Activated T-cell treated with anti-CD3 and anti-CD28 coated beads for 4 hours (primary cell): ENCODE measurements at places on chromosomes 16 and 17.

DNA sequence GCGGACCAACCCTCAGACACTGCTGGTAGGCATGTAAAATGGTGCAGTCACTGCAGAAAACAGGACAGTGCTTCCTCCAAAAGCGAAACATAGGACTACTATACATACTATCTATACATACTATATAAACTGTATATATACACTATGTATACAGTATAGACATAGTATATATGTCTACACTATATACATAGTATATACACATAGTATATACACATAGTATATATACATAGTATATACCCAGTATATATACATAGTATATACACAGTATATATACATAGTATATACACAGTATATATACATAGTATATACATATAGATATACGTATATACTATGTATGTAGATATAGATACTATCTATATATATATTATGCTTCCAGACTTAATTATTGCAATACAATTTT, 6.4 kb upstream of the USP36 start:
- no peak for DNase-seq

- DNase-seq: no peak
Measured at GRCh38 chr16:21260870-21261791, 17.0 kb downstream of the CRYM start.

DNA sequence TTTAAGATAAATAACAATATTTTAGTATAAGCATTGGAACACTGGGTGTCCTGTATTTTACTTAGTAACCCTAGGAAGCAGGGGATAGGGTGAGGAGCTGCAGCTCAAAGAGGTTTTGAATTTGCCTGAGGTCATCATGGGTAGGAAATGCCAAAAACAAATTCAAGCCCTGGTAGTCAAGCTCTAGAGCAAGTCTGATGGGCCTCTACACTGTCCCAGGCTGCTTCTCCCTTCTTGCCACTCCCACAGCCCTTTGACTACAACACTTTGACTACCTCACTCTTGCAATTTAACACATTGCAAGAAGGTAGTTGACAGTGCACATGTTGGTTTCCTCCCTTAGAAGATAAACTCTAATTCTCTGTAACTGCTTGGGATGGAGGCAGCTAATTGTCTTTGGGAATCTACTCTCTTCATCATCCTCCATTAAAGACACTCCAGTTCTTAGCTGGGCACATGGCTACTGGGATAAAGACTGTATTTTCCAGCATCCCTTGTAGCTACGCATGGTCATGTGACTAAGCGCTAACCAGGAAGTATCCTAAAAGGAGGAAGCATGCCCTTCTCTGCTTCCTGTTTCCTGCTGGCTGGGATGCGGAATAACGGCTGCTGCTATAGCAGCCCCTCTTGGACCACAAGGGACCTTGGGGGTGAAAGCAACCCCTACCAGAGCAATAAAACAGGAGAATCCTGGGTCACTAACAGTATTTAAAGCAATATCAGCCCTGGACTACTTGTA, 30.7 kb upstream of the SSTR2 start:
- DNase-seq: no peak

- DNase-seq: no peak
Measured at GRCh38 chr16:2938206-2938605, 25.9 kb upstream of the KREMEN2 start.

DNA sequence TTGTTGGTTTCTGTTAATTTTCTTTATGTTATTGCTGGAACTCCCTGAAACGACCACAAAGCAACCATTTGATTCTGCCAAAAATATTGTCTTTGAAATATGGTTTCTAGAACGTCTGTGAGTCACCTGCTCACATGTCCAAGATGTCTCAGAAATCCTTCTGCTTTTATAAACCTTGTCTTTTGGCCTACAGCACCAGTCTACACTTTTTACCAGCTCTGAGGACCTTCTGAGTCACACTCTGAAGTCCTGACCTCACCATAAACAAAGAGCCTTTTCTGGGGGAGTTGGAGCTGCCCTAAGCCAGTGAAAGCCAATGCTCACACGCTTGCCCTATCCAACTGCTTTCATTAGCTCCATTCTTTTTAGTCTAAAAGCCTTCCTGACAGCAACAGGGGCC, 55.5 kb downstream of the GRIN2A start:
- DNase-seq: no peak

DNA sequence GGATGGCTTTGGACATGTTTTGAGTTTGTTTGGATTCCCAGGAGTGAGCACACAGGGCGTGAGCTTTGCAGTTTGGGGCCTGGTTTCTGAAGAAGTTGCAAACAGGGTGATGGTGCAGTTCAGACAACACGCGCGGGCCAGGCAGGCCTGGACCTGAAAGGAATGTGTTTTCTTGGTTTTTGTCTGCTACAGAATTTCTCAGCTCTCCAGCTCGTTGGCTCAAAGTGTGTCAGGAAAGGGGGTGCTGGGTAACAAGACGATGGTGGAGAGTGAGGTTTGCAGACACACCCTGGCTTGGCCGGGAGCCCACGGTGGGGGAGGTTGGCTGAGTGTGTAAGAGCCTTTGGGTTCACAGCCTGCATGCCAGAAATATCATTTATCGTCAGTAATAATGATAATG, 82.3 kb downstream of the CMIP start:
- DNase-seq: no peak

DNA sequence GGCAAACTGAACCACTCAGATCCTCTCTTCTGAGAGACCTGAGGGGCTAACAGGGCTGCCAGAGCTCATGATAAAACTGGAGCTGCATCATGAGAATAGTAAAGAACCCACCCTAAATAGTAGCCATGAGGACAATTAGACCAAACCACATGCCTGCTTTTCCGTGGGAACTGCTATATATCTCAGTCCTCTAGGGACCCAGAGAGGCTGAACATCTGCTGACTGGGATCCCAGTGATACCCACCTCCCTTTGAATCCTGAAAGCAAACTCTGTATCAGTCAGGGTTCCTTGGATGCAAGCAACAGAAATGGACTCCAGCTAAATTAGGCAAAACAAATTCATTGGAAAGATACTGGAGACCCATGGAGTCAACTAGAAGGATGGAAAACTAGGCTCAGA, 6.5 kb downstream of the MT1X start:
- no peak for DNase-seq

- no peak for DNase-seq
Measured at GRCh38 chr17:44840936-44841335, 6.7 kb upstream of the HIGD1B start.

- no peak for DNase-seq
Measured at GRCh38 chr17:72711521-72712310, 380.8 kb downstream of the SLC39A11 start.

DNA sequence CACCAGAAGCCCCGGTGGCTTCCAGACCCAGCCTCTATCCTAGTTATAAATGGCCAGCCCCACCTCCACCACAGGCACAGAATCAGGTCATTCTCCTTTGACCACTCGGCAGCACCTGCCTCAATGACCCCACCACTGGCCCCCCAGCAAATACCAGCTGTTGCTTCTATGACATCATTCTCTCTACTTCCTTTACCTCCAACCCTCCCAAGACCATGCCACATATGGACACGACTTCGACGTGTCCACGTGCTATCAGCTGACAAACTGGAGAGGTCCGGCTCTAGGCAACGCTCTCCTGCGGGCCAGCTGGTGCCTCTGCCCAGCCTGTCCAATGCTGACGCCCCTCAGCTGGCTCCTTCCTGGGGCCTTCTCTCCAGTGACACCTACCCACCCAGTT, 5.9 kb downstream of the ALYREF start:
- DNase-seq: no peak

DNA sequence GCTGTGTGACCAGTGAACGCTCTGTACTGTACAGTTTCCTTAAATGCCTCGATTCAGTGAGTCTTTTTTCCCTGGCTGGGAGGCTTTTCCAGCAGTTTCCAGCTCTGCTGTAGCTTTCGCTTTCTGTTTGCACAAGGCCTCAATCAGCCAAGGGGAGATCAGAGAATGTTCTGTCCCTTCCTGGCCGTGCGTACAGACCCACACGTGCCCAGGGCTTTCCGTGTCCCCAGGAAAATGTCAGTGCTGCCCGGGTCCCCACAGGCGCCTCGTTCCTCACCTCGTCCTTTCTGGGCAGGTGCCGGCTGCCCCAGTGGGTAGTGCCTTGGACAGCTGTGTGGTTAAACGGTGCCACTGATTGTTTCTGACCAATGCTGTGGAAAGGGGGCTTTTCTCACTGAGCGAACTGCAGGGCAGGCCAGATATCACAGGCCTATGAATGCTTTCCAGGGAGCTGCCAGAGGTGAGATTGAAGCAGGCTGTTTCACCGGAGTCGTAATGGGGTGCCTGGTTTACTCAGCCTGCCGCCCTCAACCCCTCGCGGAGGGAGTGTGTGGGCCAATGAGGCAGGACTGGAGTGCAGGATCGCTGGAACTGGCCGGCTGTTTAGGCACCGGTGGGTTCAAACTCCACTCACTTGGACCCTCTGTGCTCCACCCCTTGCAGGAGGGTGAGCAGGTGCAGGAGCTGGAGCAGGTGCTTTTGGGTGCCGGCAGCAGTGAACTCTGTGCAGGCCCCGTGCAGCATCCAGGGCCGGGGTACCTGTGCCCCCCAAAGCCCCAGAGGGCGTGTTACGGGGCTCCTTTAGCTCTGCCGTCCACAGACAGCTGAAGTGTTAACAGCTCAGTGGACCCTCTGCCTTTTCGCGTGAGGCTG, 44.4 kb downstream of the ZNF778 start:
- DNase-seq: no peak

GRCh38 chr17:33942414-33942813, 312.7 kb upstream of the CCL2 start:
- DNase-seq: no peak

- DNase-seq: no peak
Measured at GRCh38 chr17:6455321-6455705, 11.1 kb downstream of the PIMREG start.

DNA sequence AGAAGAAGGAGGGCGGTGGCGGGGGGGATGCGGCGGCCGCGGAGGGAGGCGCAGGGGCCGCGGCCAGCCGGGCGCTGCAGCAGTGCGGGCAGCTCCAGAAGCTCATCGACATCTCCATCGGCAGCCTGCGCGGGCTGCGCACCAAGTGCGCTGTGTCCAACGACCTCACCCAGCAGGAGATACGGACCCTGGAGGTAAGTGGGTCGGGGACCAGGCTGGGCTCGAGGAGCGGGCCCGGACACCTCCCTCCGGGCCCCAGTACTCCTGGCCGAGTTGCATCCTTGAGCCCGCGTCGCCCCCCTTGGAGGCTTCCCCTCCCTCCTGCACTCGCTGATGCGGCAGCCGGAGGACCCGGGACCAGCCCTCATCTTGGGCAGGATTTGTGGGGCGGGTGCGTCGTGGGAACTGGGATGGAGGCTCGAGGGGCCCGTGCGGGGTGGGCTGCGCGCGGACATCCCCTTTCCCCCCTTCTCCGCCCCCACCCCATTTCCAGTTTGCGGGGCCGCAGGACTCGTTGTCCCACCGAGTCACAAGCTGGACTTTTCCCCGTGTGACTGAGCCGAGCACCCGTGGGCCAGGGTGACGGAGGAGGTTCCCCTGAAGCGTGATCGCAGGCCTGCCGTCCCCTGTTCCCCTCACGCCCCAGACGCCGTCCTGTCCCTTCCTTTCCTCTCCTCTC, 572 bp downstream of the KSR1 start:
- DNase-seq: no peak

DNA sequence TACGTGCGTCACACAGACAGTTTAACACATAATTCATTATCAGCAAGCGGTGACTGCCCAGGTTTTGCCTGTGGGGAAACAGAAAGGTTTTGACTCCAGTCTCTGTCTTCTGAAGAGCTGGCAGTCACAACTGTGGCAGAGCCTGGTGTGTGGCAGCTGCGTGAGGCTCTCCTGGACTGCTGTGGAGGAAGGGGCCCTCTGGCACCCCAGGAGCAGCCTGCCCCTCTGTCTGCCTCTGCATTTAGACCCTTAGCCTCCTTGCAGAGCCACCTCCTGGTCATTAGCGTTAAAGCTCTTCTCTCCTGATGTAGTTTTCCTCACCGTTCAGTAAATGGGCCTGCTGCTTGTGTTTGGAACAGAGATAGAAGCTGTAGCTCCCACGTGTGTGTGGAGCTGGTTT, 10.9 kb downstream of the RAB40C start:
- no peak for DNase-seq

- no peak for DNase-seq
Measured at GRCh38 chr16:85125570-85126393, 13.5 kb upstream of the CIBAR2 start.

- DNase-seq: no peak
Measured at GRCh38 chr17:373613-374230, 21.1 kb upstream of the RPH3AL start.

- no peak for DNase-seq
Measured at GRCh38 chr16:71924710-71925109, 29.4 kb downstream of the IST1 start.

- no peak for DNase-seq
Measured at GRCh38 chr16:70759666-70760065, 41.3 kb downstream of the VAC14 start.

GRCh38 chr16:90009172-90009899, 9.9 kb downstream of the DBNDD1 start:
- DNase-seq: no peak

DNA sequence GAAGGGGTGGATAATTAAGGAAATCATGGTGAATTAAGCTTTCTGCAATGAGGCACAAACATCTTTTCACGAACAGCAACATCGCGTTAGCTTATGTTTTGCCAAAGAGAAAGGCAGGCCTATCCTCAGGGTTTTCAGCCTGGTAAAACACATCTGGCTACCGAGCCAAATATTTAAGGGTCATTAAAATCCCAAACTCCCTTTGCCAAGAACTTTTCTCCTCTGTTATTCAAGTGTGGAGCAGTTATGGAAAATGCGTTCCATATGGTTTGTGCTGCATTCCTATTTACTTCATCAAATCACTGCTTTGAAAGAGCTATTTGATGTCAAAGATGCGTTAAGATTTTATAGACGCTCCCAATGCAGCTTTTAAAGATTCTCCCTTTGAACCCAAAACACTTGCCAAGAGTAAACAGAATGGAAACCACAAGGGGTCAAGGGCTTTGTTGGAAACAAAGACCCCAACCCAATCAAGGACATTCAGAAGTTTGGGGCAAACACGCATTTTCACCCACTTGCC, 308.3 kb upstream of the CDH5 start:
- DNase-seq: no peak

- no peak for DNase-seq
Measured at GRCh38 chr17:75315541-75316243, 26.5 kb upstream of the SLC25A19 start.

- no peak for DNase-seq
Measured at GRCh38 chr17:2214929-2215615, 88.5 kb downstream of the SMG6 start.

DNA sequence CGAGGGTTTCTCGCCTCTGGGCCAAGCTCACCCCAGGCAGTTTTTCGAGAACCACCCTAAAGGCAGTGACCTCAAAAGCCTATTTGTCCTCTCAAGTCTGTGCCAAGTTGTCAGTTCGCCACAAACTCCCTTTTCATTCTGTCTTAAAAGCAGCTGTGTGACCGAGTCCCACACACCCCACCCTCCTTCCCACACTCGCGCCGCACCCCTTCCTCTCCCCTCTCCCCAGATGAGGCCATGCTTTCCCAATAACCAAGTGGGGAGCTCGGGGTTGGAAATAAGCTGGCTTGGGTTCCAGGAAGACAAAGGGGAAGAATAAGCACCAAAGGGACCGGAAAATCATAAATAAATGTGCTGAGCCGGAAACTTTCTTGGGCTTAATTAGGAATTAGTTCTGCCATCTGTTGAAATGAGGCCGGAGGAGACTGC, 36.7 kb downstream of the GRIN2C start:
- DNase-seq: no peak
